ENCODE measurements at places on chromosomes 13 and 19.

GRCh38 chr19:39953915-39954314 lies 17.1 kb upstream of the PSMC4 start:
- no peak for DNase-seq

DNA sequence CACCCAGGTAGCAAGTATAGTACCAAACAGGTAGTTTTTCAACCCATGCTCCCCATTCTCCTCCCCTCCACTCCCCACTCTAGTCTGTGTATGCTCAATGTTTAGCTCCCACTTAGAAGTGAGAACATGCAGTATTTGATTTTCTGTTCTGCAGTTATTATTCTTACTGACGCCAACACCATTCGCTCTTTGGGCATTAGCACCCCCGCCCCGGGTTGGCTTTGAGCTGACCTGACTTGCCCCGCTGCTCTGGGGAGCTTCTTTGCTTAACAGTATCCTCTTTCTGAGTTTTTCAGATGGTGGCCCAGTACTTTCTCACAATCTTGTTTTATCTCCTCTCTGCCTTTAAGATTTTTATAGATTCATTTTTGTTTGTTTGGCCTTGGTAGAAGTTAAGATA lies 138.7 kb downstream of the CRYL1 start:
- no peak for DNase-seq

DNA sequence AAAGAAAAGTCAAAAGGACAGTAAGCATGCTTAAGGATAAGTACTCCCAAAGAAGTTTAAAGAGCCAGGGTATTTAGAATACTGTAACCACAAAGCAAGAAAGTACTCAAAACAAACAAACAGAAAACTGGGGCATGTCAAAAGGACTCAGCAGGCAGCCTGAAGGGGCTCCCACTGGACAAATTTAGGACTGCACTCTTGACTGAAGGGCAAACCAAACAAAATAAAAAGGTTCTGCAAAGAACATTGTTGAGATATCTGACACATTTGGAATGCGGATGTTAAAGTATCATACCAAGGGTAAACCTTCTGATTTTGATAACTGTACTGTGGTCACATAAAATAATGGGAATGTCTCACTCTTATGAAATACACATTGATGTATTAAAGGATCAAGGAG lies 157.4 kb downstream of the TNFSF13B start:
- DNase-seq, result no peak

- DNase-seq, result no peak
Measured at GRCh38 chr13:98657506-98658085, 80.7 kb upstream of the STK24 start.

DNA sequence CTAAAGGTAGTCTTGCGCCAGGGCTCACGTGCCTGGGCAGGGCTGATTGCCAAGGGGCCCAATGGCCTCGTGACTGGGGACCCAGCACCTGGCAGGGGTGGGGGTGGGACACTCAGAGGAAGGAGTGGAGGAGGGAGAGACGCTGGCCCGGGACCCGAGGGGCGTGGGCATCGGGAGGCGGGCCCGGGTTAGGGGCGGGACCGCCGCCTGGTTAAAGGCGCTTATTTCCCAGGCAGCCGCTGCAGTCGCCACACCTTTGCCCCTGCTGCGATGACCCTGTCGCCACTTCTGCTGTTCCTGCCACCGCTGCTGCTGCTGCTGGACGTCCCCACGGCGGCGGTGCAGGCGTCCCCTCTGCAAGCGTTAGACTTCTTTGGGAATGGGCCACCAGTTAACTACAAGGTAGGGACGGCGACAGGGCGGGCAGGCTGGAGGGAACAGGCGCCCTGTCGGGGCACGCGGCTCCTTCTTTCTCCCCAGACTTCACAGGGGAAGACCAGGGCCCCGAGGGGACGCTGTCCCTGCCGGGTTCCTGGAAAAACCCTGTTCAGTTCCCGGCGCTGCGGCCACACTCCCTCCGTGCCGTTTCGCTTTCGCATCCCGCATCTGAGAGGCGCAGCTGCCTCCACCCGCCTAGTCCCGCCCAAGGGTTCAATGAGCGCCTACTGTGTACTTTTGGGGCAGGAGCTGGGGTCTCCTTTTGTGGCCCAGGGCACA lies at the start of gene IFI30:
IFI30 (plus strand) TSS at position 242 of the 717 bp plus-strand sequence; CDS start at position 271, 29 bp downstream.
- DNase-seq, result no peak

DNA sequence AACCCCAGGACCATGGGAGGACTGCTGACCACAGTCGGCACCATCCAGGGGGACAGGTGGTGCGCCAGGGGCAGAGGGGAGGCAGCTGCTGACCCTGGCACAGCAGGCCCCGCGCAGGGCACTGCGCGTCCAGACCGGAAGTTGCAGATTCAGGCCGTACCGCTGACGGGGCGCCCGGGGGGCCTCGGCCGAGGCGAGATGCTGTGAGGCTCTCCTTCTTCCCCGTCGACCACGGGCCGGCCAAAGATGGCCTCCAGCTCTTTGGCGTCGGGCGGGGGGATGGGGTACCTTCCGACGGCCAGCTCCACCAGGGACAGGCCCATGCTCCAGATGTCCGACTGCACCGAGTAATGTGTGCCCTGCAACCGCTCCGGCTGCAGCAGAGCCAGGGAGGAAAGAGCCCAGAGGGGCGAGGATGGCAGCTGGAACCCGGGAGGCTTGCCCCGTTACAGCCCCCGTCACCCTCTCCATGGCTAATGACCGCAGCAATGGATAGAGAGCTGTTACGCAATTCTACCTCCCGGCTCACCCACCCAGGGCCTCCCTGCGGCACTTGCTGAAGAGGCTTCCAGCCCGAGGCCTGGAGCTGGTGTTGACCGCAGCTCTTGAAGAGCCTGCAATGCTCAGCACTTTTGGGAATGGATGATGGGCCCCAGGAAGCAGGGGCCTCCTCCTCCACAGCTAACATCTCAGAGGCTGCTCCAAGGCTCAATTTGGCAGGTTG lies 24.7 kb downstream of the MAP2K2 start:
- DNase-seq, result no peak

DNA sequence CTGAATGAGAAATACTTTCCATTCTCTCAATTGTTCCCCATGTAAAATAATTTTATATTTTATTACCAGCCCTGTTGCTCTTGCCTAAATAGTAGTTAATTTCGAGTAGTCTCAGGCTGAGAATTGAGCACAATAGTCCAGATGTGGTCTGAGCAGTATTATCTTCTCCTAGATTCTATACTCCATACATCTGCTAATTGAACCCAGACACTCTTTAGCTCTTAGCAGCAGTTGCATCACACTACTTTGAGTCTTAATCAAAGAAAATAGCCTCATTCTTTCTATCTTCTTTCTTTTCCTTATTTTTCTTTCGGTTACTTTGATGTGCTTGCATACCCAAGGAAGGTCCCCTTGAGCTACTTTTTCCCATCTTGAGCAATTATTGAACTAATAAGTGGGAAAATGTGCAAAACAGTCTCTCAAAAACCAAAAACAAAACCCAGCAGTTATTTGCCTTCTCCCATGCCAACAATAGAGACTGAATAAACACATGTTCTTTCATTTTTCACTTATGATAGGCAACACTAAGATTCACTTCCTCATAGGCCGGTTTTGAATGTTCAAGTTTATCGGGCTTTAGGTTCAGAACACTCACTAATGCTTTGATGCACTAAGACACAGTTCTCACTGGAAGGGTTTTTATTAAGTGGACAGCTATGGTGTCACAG lies 204.5 kb downstream of the POU4F1 start:
- no peak for DNase-seq

DNA sequence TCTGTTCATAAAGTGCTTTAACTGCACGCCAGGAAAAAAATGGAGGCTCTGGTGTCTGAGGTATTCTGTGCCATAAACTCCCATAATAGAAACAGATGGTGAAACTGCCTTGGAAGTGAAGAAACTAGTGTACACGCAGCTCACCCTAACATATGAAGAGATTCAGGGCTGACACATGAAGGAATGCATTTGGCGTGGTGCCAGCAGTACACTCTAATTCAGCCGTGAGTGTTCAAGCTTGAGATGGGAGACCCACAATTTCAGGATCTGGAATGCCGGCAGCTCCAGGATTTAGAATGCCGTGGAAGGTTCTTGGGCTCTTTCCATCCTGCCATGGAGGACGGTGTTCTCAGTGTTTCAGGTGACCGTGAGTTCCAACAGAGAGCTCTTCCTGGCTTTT lies 478.4 kb downstream of the TSHZ3 start:
- DNase-seq, result no peak

DNA sequence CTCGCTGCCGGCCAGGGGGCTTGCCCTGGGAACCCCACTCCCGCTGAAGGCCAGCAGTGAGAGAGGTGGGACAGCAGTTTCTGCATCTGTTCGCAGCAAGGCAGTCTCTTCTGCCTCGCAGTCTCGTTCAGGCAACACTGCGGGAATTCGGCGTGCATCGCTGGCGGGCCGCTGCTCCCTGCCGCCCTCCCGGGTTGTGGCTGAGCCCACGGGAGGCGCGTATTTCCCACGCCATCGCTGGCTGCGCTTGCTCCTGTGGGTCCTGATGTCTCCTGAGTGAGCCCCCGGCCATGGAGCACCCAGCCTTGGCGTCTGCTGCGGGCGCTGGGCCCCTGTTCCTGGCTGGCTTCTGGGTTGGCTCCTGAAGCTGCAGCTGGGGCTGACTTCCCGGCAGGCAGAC lies 227.9 kb downstream of the TEX29 start:
- DNase-seq, result no peak

DNA sequence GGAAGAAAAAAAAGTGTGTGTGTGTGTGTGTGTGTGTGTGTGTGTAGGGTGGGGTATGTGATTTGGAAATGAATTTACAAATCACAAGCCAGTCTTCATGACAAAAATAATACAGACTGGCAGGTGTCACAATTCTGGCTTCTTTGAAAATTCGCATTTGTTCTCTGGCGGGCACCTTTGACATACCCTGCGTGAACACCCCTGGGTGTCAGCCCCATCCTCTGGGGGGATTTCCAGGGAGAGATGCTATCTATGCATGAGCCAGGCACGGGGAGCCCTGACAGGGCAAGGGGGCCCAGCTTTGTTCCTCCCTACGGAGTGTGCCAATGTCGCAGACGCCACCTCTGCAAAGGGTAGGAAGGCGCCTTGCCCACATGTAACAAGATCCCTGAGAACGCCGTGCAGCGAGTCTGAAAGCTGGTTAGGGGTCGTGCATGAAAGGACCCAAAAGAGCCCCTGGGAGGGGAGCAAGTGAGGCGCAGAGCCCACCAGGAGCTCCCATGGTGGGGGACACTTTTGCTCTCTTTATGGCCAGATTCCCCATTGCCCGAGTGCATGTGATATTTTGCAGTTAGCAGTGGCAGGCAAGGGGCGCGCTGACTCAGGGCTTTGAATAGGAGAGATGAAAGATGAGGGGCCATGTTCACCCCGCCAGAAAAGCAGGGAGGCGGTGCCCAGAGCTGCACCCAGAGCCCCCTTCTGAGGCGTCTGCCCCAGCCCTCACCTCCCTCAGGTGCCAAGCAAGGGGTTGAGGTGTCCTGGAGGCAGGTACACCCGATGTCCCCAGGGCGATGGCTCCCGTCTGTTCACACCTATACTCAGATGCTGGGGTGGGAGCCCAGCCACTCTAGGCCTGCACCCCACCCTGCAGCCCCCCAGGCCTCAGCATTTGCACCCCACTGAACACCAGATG lies 45.3 kb downstream of the KLF2 start:
- DNase-seq, result no peak
